Stimulated activated CD4-positive, alpha-beta T cell treated with anti-CD3 and anti-CD28 coated beads, TNF-alpha, amount 100 ng/mL, for 4 hours (primary cell): ENCODE measurements at places on chromosomes 7 and 10.

- DNase-seq: no peak
Measured at GRCh38 chr7:2100278-2101208, 132.2 kb downstream of the MAD1L1 start.

GRCh38 chr7:40541336-40541735, 406.5 kb downstream of the SUGCT start:
- DNase-seq: no peak

DNA sequence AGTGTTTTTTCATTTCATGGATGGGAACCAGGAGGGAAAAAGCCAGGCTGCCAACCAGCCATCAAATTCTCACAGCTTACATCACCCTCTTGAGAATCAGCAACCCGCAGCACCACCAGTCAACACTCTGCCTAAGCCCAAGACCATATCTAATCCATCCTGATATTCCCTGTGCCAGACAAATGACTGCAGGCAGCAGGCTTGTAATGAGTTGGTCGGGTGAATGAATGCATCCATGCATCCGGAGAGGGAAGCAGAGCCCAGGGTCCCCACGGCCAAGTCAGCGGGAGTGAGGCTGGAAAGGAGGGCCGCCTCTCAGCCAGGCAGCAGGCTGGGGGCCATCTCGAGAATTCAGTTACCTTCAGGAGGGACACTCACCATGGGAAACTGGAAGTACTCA, 46.9 kb downstream of the SLIT1 start:
- no peak for DNase-seq

DNA sequence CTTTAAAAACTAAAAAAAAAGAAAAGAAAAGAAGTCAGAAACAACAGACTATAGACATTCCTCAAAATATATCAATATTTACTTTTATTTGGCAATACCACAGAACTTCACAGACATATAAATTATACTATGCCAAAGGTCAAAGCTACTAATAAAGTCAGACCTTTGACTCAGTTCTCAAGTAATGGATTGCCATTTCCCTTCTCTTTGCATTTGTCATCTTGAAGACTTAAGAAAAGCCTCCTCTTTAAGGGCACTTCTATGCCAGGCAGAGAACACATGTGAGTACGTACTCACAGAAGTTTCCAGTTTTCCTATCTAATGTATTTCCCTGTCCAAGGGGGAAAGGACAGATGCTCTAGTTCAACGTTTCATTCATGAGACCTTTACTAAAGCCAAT, 37.6 kb downstream of the TNPO3 start:
- DNase-seq: no peak

DNA sequence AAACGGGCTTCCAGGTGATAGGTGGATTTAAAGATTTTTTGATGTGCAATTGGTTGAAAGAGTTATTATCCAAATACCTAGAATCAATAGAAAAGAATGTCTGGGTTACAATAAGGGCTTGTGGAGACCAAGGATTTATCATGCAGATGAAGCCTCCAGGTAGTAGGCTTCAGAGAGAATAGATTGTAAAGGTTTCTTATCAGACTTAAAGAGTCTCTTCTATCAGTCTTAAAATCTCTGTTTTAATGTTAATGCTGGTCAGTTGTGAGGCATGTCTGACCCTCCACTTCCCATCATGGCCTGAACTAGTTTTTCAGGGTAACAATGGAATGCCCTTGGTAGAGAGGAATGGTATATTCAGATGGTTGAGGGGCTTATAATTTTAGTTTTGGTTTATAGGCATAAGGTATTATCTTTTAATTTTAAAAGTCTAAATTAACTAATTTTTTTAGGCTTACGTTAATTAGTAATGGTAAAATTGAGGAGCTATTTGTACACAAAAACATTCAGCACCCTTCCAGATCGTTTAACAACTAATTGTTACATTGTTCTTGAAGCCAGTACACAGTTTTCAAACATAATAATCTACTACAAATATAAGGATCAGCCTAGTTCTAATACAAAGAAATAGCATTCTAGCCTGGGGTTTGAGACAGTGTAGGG, 704.2 kb upstream of the MBL2 start:
- no peak for DNase-seq

- no peak for DNase-seq
Measured at GRCh38 chr10:116627386-116627933, 6.7 kb downstream of the PNLIPRP2 start.

- DNase-seq: no peak
Measured at GRCh38 chr7:71238581-71239295, 106.8 kb downstream of the GALNT17 start.

- DNase-seq: no peak
Measured at GRCh38 chr7:113142385-113143119, 24.2 kb upstream of the SMIM30 start.

GRCh38 chr10:48806342-48806741, 121.7 kb downstream of the WDFY4 start:
- DNase-seq: no peak

DNA sequence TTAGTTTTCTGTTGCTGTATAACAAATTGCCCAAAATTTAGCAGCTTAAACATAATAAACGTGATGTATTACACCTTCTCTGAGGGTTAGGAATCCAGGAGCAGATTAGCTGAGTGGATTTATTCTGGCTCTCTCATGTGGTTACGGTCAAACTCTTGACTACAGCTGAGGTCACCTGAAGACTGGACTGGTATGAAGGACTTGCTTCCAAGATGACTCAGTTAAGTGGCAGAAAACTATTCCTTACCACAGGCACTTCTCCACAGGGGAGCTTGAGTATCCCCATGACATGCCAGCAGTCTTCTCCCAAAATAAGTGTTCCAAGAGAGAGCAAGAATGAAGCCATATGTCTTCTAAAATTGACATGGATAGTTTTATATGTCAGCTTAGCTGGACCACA, 957.2 kb upstream of the GHITM start:
- DNase-seq: no peak

DNA sequence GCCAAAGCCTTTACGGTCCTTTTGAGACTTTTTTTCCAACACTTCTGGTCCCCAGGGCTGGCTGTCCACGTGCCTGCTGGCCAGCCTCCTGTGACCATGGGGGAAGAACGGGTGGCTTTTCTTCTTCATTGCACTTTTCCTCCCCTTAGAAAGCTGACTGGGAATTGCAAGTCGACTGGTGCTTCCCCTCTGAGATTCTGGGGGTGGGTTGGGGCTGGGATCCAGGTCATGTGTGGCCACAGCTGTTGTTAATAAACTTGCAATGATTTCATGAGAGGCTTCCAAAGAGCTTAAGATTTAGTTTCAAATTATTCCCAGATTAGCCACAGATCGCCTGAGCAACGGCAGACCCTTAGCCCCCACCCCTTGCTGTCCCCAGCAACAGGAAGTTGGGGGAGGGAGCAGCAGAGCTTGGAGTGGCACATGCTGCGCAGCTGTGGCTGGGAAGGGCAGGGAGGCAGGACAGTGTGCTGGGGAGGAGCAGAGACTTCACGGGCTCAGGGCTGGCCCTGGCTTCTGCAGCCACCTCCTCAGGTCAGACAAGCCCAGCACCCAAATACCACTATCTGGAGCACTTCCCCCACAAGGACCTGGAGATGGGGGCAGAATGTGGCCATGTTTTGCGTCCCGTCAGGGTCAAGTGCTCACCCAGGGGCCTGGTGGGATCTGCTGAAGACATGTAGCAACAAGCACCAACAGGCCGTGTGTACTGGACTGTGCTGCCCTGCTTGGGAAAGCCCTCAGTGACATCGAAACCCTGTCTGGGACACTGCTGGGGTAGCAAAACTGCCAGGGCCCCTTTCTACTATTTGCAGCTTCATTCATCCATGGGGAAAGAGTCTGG, 147.1 kb downstream of the RNF216 start:
- DNase-seq: no peak

GRCh38 chr7:28942168-28942567, 16.0 kb downstream of the TRIL start:
- no peak for DNase-seq

GRCh38 chr10:51773681-51774080, 74.3 kb upstream of the CSTF2T start:
- no peak for DNase-seq

DNA sequence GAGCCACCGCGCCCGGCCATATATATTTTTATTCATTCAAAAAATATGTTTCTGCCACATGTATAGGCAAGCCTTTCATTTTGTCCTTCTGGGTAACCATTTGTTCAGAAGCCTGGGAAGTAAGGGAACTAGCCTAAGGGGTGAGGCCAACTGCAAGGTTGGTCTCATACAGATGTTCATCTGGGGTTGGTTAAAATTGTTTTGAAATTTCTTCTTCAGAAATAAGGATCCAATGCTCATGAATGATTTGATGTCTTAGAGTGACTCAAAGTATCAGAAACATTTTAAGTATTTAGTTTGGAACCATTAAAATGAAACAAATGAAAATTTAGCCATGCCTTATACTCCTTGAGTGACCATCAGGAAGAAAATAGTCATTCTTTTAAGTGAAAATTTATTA, 397.2 kb downstream of the SUGCT start:
- no peak for DNase-seq

DNA sequence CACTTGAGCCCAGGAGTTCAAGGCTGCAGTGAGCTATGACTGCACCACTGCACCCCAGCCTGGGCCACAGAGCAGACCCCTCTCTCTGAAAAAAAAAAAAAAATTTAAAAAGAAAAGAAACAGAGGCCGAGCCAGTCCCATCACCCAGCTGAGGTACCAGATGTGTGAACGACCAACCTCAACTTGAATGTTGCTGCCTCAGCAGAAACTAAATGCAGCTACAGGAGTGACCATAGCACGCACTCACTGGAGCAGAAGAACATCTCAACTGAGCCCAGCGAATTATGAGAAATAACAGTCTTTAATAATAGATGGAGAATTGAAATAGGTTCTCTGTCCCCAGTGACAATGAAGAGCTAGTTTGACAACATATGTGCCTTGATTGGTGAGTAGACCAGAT, 53.1 kb upstream of the ST8SIA6 start:
- no peak for DNase-seq

GRCh38 chr7:42104231-42104630, 132.8 kb downstream of the GLI3 start:
- no peak for DNase-seq

- DNase-seq: no peak
Measured at GRCh38 chr10:100806356-100806645, 60.9 kb downstream of the PAX2 start.

DNA sequence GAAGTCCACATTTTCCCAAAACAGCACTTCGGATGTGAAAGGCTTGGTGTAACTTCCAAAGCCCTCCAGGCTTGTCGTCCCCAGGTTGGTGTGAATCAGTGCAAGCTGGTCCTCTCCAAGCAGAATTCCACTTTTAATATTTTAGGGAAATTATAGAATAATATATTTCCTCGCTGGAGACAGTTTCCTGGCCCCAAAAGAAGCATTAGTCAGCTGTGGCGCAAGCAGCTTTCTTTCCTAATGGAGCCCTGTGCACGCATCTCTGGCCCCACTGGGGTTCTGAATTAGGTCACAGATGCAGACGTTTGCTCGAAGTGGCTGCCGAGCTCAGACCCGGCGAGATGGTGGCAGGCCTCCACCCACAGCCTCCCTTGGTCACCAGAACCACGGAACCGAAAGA, 33.3 kb upstream of the MNX1 start:
- no peak for DNase-seq

- no peak for DNase-seq
Measured at GRCh38 chr10:109866168-109866994, 56.9 kb downstream of the XPNPEP1 start.

DNA sequence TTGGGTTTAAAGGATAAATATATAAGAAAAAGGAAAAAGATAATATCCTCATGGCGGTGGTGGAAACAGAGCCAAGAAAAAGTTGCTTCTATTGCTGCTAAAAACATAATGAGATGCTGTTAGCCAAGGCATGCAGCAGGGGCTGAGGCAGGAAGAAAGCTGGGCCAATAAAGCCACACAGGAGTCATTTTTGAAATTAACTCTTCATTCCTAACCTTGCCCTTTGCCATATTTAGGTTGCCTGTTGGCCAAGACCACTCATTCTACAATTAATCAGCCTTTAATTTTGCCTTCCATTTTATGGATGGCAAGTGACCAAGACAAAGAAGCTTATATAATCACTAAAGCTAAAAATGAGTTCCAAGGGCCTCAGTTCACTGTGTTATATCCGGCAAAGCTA, 58.2 kb downstream of the ARMH3 start:
- DNase-seq: no peak

DNA sequence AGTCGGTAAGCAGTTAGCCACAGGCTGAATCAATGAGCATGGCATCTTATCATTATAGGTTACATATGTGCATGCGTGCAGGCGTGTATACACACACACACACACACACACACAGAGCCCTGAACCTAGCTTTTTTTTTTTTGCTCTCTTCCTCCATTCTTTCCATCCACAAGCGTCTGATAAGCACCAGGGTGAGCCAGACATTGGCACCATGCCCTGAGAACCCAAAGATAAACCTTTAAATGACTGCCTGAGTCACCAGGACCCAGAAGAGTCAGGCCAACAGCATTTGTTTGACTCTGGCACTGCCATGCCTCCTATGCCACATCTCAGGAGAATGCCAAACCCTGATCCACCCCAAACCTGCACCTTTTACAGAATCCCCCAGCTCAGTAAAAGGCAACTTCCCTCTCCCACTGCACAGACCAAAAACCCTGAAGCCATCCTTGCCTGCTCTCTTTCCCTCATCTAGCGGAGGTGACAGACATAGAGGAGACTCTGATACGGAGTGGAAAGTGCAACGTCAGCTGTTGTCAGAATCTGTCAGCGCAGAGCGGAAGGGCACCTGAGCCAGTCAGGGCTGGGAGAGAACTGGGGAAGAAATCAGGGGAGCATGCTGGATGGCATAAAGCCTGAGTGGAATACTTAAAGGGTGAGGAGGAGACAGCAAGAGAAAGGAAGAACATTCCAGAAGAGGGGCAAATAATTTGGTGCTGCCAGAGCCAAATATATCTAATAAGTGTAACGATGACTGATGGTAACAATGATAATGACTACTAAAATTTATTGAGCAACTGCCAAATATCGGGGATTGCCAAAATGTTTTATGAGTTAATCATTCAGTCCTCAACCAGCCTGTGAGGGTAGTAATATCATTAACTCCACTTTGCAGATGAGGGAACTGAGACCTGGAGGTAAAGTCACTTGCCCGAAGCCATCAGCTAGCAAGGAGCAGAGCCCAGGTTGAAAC, 3.2 kb downstream of the PARP12 start:
- DNase-seq: no peak

- no peak for DNase-seq
Measured at GRCh38 chr10:1706256-1706655, 31.1 kb downstream of the ADARB2 start.

DNA sequence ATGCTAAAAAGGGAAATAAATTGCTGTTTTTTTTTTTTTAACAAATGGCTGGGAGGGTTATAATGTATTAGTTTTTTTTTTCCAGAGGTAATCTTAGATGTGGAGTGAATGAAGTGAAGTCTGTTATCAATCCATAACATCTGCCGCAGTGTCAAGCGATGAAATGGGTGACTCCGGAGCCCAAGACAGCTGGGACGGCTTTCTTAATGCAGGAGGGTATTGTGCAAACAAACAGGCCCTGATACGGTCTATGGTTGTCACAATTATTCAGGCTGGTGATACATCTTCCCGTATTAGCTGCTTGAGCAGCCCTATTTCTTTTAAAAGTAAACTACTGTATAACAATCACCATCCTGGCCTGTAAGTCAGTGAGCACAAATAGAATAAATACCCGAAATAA, 1231.2 kb downstream of the GATA3 start:
- no peak for DNase-seq
